Activated CD4-positive, alpha-beta T cell treated with anti-CD3 and anti-CD28 coated beads, Interleukin-2, amount 50 U/mL, for 24 hours (primary cell): ENCODE measurements at places on chromosomes 12 and 14.

GRCh38 chr14:103517174-103517566, 5.5 kb downstream of the CKB start:
- no peak for DNase-seq

- DNase-seq: no peak
These were observed 133.8 kb downstream of the TTC6 start for GRCh38 chr14:37729218-37729617.

GRCh38 chr14:90987140-90987539, 73.3 kb downstream of the RPS6KA5 start:
- DNase-seq: no peak

- DNase-seq: peak; percentile 10
These were observed 97.3 kb downstream of the ESR2 start for GRCh38 chr14:64196814-64197411.

DNA sequence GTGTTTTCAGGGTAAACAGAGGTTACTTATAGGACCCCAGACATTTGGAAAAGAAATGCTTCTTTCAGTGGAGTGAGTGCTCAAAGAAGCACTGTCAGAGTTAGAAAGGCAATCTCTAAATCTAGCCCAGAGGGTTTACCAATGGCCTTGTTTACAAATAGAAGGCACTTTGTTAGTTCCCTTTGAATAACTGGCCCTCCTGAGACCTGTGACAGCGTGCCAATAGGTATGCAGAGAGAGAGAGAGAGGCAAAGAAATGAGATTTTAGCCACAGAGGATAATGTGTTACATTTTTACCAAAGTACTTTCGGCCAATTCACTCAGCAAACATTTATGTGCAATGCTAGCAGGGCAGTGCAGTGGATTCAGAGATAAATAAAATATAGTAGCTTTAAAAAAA, 41.9 kb downstream of the TPH2 start:
- no peak for DNase-seq

DNA sequence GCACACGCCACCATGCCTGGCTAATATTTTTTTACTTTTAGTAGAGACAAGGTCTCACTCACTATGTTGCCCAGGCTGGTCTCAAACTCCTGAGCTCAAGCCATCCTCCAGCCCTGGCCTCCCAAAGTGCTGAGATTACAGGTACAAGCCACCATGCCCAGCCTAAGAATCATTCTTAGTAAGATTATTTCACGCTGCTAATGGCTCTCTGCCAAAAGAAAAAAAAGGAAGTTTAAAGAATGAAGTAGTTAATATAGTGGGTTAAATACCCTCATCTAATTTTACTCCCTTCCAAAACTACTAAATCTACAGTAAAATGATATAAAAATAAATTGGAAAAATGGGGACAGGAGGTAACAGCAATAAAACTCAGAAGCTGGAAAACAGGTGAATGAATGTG, 2.6 kb downstream of the ETFRF1 start:
- DNase-seq: no peak

DNA sequence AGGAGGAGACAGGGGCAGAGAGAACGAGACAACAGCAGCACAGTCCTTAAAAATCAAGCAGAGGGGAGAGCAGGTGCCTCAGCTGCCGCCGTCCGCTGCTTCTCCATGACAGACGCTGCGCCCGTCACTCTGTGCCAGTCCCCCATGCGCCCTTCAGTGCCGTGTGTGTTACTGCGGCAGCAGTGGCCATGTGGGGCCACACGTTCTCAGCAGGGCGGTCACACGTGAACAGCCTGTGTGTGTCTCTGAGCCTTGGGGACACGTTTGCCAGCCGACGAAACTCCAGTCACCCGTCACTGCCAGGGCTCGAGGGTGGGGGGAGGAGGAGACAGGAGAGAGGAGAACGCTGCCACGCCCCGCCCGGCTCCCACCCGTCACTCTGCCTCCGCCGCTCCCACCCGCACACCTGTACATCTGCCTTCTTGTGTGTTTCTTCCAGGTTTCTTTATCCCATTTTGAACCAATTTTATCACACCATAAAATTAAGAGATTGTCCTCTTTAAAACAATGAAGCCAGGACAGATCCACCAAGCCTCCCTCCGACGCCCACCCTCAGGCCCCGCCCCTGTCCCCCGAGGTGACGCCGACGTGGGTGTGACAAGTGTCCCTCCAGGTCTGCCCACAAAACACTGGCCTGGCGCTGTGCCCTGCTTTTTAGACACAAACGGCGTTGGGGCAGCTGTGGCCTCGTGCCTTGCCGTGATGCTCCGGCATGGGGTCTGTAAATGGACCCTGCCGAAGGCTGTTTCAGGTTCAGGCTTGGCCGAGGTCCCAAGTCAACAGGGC, 58.2 kb downstream of the GALNT9 start:
- DNase-seq: no peak

- DNase-seq: no peak
These were observed 25.7 kb downstream of the JAG2 start for GRCh38 chr14:105142651-105143450.

GRCh38 chr14:50834802-50835276, 3.9 kb upstream of the NIN start:
- DNase-seq: no peak

DNA sequence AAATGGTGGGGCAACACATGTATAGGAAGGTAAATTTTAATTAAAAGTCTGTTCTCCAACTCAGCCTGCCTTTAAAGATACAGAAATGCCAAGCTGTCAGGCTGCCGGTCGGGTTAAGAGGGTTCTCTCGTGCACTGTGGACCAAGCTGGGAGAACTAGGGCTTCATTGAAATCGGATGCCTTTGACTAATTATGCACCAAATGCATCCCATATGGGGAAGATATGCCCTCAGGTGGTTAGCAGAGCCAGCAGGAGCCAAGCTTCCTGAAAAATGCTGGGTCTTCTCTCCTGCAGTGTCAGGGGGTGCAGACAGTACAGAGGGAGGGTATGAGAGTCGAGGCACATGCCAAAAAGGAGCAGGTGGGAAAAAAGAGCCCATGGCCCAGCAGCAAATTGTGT, 236.1 kb downstream of the CACNA1C start:
- no peak for DNase-seq

- no peak for DNase-seq
These were observed 15.5 kb upstream of the ETV6 start for GRCh38 chr12:11633968-11634367.

GRCh38 chr14:73393375-73393774, 65.0 kb downstream of the NUMB start:
- DNase-seq: no peak

DNA sequence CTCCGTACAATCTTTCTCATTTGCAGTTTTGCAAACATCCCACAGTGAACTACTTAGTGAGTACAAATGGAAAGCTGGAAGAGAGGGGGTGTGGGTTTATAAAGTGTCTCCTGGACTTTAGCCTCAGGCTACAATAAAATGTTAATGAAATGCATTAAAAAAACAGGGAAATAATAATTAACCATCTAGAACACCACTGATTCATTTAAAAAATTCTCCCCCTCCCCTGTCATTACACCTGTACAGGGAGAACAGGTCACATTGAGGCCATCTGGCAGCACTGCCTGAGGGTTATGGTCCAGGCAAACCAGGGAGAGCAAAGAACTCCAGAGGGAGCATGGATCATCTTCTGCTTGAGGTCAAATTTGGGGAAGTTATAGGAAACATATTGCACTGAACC, 96.3 kb downstream of the TSPAN8 start:
- DNase-seq: no peak

- no peak for DNase-seq
These were observed 10.6 kb downstream of the HHIPL1 start for GRCh38 chr14:99655521-99655920.

GRCh38 chr14:73785336-73785833, 66.2 kb upstream of the PTGR2 start:
- no peak for DNase-seq

DNA sequence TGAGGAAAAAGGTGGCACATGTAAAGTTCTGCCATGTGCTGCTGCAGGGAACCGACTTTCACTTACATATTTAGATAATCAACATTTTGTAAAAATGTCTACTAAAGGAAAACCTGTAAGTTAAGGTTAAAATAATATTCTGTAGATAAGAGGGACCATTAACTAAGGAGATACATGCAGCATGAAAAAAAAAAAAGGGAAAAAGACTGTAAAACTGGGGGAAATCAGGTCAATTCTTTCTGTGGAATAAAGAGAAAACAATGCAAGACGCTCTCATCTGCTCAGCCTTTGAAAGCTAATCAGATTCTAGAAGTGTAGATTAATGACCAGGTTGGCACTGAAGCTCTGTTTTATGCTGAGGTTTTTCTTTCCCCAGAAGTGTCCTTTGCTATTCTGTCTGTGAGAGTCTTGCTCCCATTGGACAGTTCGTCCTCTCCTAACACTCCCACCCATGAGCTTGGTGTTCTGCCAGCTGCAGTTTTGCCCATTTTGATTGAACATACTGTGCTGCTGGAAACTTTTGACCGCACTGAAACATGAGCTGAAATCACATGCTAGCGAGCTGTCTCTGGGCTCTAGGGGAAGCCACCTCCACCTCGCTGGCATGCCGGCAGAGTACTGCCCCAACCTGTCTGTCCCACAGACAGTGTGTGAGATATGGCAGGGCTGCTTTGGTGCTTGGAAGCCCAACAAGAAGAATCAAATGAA, 39.7 kb downstream of the PPTC7 start:
- no peak for DNase-seq

DNA sequence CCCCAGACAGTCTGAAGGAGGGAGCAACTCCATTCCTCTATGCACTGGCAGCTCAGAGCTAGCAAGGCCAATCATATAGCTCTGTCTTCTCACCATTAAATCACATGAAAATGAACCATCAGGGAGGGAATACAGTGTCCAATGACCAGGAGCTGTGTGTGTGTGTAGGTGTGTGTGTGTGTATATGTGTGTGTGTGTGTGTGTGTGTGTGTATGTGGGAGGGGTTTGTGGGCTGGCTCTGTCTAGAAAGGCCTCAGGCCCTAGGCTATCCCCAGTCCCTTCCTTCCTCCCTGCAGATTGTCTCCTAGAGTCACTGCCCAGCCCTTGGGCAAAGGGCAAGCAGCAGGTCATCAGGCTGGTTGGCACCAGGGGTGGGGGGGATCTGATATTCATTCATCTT, 5.7 kb upstream of the SUSD6 start:
- DNase-seq: no peak
